Stimulated activated naive CD8-positive, alpha-beta T cell treated with anti-CD3 and anti-CD28 coated beads, Interleukin-15, amount 100 ng/mL, for 72 hours (primary cell): ENCODE measurements at places on chromosomes 4 and X.
A peak's percentile ranks its signal among the peaks of the same experiment; 100 is the strongest.

DNA sequence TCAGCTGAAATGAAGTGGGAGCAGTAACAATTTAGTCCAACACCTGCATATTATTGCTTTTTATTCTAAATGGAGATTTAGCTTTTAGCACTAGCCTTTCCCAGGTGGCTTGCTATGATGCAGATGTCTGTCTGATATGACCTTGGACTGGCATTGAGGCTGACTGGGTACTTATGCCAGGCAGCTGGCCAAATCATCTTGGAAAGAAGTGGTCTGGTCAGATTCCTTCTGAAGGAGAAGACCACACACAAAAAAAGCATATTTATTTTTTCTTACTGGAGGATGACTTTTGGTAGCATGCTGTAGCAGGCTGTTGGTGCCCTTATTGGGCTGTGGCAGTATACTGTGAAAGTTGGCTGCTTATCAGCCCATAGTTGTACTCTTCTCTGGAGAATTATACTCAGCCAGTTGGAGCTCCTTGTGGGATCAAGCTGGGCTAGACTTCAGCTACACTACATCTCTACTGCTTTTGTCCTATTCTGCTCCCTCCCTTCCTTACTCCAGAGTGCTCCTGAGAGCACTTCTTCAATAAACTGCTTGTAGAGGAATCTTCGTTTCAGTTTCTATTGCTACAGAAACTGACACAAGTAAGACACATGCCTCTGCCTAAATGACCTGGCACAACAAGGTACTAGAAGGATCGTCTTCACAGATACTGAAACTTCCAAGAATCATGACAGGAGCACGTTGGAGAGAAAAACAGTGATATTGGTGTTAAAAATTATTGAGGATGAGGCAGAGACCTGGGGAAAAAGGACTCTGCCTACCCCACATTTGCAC, 196.8 kb upstream of the RPS6KA3 start:
- DNase-seq, result no peak

- no peak for DNase-seq
Observed at GRCh38 chr4:28014469-28014868, 1153.8 kb downstream of the STIM2 start.

DNA sequence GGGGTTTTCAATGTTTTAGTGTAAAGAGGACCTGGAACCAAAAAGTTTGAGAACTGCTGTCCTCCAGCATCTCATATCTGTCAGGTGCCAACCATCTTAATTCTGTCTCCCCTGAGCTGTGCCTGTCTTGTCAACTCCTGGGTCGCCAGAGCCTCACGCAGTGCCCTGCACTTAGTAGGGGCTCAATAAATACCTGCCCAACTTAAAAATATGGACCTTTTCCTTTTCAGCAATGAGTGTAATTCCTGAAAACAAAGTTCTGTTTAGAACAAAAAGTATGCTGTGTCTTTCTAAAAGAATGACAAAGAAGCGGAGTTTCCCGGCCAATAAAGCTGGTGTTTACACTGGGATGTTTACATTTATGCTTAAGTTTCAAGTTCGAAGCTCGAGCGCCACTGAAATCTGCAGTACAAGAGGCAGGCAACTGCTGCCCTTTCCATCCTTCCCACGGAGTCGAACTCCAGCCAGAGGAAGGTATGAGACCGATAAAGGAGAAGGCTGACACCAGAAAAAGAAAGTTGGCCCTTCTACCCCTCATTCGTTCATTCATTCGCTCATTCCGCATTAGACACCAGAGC, 1.1 kb upstream of the HTATSF1 start:
- no peak for DNase-seq

DNA sequence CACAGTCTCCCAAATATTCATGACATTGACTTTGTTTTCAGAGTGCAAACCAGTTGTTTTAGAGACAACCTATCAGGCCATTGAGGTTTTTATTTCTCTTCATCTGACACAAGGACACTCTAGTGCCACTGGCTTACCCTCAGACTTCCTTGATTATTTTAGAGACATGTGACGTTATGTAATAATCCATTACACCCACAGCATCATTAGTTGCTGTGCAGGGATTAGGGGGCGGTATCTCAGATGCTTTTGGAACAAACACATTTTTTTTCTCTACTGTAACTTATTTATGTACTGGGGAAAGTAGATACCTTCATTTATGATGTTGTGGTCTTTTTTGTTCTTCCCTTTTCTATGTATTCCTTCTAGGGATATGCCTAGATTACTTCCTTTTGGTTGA, 2293.1 kb downstream of the PCDH7 start:
- DNase-seq, result no peak

DNA sequence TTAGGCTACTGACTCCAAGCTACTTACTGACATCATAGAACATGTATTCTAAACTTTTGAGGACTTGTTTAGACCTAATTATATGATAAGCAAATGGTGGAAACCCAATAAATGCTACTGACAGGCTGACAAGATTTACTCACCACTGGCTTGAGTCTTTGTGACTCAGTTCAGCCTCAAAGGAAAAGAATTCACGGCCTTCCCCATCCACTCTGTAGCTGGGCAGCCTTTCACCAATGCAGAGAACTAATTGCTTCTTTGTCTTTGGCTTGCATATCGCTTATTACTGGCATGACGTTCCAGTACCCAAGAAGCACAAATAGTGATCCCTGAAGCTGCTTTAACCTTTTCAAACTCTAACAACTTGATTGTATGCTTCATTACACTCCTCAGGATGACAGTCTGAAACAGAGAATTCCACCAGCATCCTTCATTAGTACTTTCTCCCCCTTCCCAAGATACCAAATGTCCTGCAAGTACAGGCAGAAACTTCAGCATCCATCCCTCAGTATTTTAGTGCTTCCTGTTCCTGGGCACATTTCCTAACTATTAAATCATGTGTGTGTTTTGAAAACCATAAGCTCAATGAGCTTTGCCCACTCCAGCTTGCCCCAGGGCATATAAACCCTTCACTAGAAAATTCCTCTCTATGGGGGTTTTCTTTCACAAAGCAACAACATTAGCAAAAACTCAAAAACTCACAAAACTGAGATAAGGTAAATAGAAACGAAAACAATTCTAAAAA, 298.1 kb upstream of the SLC7A11 start:
- no peak for DNase-seq

DNA sequence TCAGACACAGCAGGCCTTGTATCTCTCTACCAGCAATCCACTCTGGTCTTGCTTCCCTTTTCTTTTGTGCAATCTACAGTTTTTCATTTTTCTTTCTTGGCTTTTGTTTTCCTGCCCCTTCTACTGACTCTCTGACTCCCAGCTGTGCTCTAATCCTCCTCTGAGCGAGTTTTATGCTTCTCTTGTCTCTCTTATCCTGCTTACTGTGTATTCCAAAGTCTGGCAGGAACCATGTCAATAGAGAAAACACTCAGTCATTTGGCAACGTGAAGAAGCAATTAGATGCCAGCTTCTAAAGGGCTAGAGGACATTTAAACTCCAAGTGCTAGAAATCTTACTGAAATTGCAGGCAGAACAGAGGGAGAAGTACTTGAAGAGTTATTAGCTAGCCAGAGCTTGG, 984.6 kb upstream of the TENM3 start:
- no peak for DNase-seq

GRCh38 chr4:54912155-54912554, 213.2 kb downstream of the KDR start:
- no peak for DNase-seq

- no peak for DNase-seq
Observed at GRCh38 chr4:104524026-104524425, 29.3 kb upstream of the CXXC4 start.

- no peak for DNase-seq
Observed at GRCh38 chr4:96260064-96260682, 420.3 kb downstream of the PDHA2 start.

GRCh38 chrX:109378281-109378680, 103.6 kb downstream of the GUCY2F start:
- DNase-seq, result no peak

GRCh38 chrX:39984191-39984956, 113.4 kb downstream of the BCOR start:
- no peak for DNase-seq

DNA sequence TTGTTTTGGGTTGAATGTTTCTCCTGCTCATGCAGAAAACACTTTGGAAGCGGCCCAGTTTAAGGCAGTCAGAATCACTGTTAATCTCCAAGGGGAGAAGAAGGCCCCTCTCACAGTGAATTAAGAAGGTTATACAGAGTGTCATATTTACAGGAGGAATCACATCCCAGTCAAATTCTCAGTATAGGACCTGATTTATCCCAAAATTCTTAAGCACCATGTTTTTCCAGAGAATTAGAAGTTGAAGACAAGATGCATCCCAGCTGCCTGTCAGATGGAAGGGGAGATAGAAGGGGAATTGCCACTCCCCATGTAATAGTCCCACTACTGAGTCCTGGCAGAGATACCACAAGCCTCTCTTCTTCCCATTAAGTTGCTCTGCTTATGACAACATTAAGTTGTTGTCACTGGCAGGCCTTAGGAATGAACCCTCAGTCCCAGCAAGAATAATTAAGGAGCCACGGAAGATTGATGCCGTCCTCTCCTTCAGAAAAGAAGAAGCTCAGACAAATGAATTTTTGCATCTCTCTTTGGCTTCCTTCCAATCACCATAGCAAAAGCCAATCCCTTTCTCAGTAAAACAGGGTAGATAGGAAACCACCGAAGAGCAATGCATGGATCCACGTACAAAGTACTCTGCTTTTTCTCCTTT, 138.4 kb downstream of the LDB2 start:
- no peak for DNase-seq

- peak; percentile 55 for DNase-seq
Observed at GRCh38 chrX:19382555-19383145, 38.9 kb downstream of the PDHA1 start.

GRCh38 chr4:113788888-113789287, 27.4 kb upstream of the CAMK2D start:
- no peak for DNase-seq

- no peak for DNase-seq
Observed at GRCh38 chr4:5711479-5712184, 631 bp downstream of the EVC start.
